ENCODE measurements at places on chromosomes 1 and 21. TPM values are rescaled to one million over a fixed set of nuclear protein-coding genes. Genes with fewer than 3 reads are reported as not detected.

Gene NUDT4B
- total RNA-seq = not detected

Gene RBM11
- 0.65 TPM for total RNA-seq

Gene CSF3R
- total RNA-seq = not detected

Gene LYPD8
- total RNA-seq = not detected

Gene AXDND1
- total RNA-seq = 0.64 TPM

Gene WDR64
- total RNA-seq = not detected

Gene PCSK9
- total RNA-seq = 23.7 TPM

Gene FCRL6
- not detected for total RNA-seq

Measured in neural crest cell (in vitro differentiated cells).